ENCODE measurements at places on chromosomes 7 and 10.

DNA sequence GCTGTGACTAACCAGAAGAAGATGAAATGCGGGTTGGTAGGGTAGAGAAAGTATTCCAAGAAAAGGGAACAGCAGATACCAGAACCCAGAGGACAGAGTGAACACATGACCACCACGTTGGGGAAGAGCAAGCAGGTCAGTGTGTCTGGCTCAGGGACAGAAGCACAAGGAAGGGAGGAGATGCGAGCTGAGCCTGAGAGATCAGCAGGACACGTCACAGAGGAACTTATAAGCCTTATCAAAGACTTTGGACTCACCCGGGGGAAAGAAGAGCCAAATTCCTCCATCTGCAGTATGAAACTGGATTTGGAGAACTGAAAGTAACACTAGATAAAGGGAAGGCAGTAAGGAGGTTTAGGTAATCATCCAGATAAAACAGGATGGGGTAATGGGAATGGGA is 232.1 kb upstream of the NPVF start:
- DNase-seq, result no peak

- peak; percentile 99 for DNase-seq
Observed at GRCh38 chr7:42247301-42247700, 10.3 kb upstream of the GLI3 start.

GRCh38 chr7:100035876-100036275 is 13.7 kb upstream of the ZSCAN21 start:
- DNase-seq, result no peak

DNA sequence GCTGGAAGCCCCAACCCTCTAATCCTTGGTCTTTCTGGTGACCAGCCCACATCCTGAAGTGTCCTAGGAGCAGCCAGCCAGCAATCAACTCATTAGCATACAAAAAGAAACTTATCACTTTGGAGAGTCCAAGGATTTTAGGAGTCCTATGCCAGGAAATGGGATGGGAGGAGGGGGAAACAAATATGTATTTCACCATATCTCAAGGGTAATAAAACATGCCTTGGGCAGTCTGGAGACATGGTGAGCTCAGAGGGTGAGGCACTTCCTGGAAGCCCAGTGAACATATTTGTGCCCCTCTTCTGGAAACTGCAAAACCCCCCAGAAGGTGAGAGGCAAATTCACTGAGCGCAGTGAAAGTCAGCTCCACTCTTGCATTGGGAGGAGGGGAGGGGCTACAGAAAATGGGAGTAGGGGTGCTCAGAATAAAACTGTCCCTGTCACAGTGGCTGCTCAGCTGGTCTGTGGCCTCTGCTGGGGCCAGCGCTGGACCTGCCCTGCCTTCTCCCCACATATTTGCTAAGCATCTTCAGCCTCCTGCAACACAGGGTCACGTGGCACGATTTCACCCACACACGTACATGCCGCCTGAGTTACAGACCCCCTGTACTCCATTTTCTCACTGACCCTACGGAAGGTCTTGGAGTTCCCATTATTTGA is 17.7 kb upstream of the ZMIZ1 start:
- DNase-seq, result no peak

- no peak for DNase-seq
Observed at GRCh38 chr10:126893206-126893605, 12.0 kb upstream of the DOCK1 start.

DNA sequence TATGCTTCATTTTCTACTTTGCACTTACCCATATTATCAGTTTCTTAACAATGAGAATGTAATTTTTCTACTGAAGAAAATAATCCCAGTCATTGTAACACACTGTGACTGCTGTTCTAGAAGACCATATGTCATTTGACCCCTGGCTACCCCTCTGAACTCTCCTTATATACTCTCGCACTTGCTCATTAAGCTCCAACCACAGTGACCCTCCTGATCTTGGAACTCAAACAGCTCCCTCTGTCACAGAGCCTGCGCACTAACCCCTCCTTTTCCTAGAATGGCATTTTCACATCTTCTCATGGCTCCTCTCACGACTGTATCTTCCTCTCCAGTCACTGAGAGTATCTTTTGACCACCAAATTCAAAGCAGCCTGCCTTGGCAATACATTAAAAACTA is 169.7 kb downstream of the CACNA2D1 start:
- DNase-seq, result no peak

- peak; percentile 93 for DNase-seq
Observed at GRCh38 chr7:16660702-16661464, 14.9 kb downstream of the BZW2 start.

DNA sequence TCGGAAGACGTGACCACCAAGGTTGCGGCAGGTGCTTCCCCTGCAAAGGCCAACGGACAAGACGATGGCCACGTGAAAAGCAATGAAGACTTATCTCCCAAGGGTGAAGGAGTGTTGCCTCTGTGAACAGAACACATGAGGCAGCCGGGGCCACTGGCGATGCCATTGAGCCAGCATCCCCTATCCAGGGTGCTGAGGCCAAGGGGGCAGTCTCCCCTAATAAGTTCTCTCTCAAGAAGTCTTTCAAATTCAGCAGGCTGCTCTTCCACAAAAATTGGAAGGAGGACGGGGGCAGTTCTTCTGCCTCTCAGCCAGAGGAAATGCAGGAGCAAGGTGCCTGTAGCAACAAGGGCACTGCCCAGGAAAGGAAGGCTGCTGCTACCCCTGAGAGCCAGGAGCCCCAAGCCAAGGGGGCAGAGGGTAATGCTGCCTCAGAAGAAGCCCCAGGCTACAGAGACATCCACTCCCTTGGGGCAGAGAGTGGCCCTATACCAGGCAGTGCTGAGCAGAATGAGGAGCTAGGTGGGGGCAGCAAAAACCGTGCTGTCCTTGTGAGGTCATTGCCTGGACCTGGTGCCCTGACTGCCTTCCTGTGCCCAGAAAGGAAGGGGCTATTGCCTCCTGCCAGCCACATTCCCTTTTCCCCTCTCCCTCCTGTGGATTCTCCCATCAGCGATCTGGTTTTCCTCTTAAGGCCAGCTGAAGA is 17.3 kb downstream of the NT5C2 start:
- no peak for DNase-seq

All from SW480 (cell line).